Naive thymus-derived CD8-positive, alpha-beta T cell (primary cell): ENCODE measurements at places on chromosomes 2 and 18.

GRCh38 chr2:74816540-74817303 lies 17.2 kb upstream of the HK2 start:
- no peak for DNase-seq

DNA sequence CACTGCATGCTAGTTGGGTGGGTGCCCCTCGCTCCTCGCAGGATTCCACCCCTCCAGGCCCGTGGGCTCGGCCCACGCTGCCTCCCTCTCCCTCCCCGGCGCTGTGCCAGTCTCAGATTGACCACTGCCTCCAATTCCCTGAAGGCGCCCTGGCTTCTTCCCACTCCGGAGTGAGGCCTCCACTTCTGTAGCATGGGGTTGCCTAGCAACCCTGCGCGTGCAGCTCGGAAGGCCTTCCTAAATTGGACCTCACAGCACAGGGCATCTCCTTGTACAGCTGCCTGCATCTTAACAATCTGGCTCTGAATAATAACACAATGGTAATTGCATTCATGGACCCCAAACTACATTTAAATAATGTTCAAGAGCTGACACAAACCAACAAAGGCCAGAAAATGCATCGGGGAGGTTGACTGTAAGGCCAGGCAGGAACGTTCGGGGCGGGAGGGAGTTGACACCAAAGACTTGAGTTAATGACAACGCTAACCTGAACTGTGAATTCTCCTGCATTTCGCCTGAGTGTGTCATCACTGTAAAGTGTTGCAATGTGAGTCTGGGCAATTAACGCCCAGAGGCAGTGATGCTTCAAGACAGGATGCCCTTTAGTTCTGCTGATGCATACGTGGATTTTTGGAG lies 222.9 kb downstream of the ZBTB7C start:
- DNase-seq = no peak

DNA sequence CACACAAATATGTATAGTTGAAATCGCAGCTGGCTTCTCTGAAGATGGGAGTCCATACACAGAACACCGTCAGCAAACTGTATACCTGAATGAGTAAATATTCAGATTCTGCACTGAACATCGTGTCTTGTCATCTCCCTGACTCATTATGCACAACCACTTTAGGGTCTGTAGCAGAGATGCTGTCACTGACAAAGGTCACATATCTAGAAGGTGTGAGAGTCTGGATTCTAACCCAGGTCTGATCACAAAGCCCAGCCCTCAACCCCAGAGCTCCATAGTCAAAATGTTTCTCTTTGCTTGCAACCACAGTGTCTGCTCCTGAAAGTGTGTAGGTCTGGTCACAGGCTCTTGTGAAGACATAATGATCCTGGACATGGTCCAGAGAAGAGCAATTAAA lies 78.3 kb upstream of the PAX8 start:
- no peak for DNase-seq

DNA sequence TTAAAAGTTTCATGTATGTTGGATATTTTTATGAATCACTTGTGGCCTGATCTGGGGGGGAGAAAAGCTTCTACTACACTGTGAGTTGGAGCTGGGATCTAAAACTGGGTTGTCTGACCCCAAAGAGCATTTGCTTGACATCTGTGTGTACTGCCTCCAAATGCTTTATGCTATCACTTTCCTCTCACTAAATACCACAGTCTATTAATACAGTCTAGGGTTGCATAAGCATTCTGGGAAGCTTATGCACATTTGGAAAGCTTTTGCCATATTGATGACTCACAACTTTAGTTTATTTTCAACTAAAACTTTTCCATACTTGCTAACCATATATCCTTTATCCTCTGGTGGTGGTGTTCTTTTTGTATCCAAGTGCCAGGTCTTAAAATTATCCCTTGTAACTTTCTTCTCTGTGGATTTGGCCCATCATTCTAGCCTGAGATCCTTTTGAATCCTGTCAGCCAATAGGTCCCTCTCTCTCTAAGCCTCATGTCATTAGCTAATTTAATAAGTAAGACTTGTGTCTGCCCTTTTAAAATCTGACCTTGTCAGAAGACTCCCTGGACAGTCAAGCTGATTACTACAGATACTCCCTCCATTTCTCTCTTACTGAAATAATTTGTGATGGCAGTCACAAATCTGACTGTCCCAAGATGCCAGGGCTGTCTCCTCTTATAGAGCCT lies 72.7 kb downstream of the NXPH2 start:
- DNase-seq = no peak

DNA sequence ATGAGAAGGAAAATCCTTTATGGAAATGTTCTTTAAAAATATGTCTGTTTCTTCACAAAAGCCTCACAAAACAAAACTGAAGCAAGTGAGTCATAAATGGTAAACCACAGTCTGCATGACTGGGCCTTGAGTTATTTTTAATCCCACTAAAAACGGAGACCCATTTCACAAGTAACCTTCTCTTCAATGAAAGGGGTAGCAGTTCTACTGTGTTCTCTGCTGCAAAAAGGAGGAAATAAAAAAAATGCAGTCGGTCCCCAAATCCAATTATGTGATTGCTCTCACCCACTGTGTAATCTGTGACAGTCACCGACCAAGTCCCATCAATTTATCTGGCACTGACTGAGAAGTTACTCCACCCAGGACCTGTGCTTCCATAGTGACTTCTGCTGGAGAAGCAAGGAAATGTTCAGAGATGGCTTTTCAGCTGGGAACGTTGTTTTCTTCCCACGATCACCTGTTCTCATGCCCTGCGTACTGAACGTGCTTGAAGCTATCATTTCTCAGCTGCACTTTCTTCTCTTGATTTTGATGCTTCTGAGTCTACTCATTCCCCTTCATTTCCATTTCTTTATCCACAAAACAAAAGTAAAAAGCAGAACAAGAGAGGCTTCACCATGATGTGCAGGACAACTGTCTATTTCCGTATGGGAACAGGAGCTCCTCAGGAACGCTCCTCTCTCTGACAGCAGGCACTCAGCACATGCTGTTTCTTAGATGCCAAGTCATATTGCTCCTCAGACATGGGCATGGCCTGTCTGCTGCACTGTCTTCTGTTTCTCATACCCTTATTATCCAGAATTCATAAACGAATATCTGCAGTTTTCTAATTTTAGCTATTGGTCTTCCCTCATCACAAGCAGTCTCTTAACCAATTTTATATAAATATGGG lies 80.0 kb upstream of the TMEM200C start:
- no peak for DNase-seq

DNA sequence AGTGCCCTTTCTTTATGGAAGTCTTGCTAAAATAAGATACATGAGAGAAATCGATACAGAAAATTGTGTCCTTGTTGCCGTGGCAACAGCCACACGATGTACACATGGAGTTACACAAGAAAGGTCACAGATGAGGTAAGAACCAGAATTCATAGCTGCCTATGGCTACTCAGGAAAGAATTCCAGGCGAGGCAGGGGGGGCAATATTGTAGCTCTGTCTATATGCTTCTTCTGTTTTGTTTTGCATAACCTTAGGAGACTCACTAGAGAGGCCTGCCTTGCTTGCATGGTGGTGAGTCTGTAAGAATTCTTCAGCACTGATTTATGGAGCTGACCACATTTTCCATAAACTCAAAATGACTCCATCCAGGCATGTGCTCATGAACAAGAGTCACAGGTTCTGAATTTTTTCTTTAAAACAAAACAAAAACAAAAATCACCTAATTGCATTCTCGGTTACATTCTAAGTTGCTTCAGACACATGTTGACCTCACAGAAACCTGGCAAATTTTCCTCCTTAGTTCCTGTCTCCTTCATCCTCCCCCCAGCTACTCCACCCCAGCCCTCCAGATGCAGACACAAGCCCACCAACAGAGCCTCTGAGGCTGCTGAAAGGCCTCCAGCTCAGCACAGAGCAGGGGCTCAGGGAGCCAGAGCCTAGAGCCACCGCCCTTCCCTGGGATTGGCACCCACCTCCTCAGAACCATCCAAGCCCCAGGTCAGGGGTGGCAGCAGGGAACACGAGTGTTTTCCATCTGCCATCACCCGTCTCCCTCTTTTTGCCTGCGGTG lies 183.5 kb downstream of the ANTXR1 start:
- DNase-seq = no peak

DNA sequence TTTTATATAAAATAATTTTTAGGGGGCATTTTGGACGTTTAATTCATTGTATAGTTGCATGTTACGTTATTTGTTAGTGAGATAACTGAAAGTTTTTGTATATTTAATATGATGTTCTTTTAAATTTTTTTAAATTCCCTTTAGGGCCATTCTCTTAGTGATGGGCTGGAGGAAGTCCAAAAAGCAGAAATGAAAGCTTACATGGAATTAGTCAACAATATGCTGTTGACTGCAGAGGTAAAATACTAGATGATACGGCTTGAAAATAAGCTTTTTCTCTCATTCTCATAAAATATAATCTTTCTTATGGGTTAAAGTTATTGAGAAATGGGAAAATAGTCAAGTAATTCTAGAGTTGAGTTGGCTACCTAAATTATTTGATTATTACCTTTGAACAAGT lies 58.9 kb downstream of the MTX2 start:
- DNase-seq = no peak

- no peak for DNase-seq
These were observed 470.0 kb upstream of the GCFC2 start for GRCh38 chr2:76180676-76181075.

- DNase-seq = no peak
These were observed 312.8 kb upstream of the FANCL start for GRCh38 chr2:58553937-58554336.

DNA sequence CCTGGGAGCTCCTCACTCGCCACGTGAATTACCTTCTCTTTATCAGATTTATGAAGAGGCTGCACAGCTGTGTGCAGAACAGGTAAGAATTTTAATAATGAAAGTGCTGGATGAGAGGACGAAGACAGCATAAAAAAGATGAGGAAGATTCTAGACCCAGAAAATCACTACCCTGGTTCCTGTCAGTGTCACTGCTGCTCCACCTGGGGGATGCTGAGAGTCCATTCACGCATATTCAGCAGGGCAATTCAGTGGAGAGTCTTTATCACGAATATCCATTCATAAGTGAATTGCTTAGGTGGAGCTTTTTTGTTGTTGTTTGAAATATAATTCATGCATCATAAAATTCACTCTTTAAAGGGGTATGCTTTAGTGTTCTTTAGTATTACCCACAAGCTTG lies 52.0 kb downstream of the MRPL33 start:
- DNase-seq = no peak

GRCh38 chr2:239251971-239252370 lies 148.8 kb downstream of the HDAC4 start:
- no peak for DNase-seq

GRCh38 chr2:153222231-153223165 lies 256.1 kb downstream of the RPRM start:
- no peak for DNase-seq

DNA sequence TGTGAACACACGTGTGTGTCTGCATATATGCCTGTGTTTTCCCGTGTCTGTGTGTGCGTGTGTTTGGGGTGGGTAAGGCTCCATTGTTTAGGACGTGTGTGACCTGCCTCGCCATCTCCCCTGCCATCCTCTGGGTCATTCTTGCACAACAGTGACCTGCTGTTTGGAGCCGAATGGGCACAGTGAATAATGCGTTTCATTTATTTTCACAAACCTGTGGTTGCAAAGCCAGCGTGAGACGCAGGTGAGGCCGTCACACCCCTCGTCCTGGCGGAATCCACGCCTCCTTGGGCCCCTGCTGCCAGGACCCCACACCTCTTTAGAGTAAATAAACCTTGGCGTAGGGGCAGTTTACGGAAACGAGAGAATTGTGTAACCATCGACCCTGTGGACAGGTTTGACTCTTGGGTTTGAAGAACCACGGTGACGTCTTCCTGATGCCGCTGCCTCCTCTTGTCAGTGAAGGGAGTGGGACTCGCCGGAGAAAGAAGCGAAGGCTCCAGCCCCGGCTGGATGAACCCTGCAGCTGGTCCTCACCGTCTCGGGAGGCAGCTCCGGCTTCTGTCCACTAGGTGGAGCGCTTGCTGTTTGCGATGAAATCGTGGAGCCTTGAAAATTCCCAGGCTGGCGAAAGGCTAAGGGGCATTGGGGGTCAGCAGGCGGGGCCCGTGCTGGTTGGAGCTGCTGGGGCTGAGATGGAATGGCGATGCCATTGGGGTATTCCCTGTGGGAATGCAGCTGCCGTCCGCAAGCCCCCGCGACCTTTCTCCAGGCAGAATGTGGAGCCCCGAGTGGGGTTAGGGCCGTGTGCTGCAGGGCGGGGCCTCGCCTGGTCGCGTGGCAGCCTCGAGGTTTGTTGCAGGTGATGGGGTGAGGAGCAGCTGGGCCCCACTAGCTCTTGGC lies 81.1 kb downstream of the RTP5 start:
- DNase-seq = peak; percentile 50

GRCh38 chr2:96542357-96542977 lies 5.9 kb downstream of the ARID5A start:
- DNase-seq = no peak

DNA sequence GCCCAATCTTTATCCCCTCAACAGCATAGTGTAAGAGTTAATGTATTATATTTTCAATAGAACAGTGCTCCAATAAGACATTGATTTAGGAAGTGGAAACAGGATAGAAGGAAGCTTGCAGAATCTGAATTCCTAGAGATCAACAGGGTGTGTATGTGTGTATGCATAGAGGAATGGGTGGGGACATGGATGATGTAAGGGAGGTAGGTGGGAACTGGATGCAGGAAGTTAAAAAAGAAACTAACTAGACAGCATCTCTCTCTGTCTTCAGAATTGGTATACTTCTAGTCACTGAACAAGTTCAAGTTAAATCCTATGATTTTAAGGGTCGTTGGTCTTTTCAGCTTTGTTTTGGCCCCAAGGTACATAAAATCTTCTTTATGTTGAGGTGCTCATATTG lies 196.6 kb downstream of the PMAIP1 start:
- no peak for DNase-seq

DNA sequence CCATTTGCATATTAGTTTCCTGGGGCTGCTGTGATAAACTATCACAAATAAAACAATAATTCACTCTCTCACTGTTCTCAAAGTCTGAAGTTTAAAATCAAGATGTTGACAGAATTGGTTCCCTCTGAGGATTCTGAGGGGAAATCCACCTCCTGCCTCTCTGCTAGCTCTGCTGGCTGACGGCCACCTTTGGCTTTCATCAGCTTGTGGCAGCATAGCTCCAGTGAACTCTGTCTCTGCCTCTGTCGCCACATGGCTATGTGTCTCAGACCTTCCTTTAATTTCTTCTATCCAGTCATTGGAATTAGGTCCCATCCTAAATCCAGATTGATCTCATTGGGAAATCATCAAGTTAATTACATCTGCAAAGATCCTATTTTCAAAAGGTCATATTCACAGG lies 38.9 kb upstream of the TRIM43 start:
- DNase-seq = no peak

GRCh38 chr18:40109252-40110049 lies 1845.6 kb upstream of the PIK3C3 start:
- no peak for DNase-seq

GRCh38 chr2:88680266-88680902 lies 11.1 kb upstream of the RPIA start:
- no peak for DNase-seq
